Kidney (tissue), 22 donors: ENCODE measurements at places on chromosomes 7 and 10.

DNA sequence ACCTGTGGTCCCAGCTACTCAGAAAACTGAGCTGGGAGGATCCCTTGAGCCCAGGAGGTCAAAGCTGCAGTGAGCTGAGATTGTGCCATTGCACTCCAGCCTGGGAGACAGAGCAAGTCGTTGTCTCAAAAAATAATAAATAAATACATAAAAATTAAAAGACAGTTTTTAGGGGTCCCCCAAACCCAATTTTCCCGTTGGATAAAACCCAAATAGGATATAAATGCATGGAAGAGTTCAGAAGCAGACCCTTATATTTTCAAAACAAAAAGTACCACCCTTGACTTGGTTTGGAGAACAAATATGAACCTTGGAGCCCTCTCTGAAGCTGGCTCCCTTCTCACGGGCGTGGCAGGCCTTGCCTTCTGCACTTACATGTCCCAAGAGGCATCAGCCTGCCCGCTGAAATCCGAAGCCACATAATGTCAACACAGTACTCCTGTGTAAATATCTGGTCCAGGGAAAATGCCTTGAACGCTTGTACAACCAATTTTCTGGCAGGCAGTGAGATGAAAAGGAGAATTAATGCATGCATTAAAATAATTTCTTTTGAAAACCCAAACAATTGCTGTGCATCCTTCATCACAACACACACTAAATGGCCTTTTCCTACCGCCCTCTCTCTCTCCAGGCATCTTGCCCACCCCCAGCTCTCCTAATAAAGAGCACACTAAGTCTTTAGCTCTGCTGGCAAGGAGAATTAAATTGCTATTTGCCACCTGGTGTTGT is 46.4 kb upstream of the PARD3 start:
- DNase-seq = peak; percentile 51

- DNase-seq = no peak
Measured at GRCh38 chr10:123348691-123349572, 194.7 kb downstream of the BUB3 start.

DNA sequence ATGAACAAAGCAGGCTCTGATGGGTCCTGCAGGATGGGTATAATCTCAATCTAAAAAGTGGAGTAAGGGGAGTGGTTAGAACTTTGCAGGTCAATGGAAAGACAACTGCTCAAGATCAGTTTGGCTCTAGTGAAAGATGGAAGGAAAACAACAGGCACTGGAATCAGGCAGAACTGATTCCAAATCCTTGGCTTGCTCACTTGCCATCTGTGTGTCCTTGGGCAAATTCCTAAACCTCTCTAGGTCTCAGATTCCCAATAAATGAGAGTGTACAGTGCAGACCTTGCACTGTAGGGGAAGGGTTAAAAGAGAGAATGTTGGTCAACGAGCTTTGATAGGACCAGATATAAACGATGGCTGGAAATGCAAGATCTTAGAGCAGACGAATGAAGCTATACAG is 186.1 kb upstream of the AOAH start:
- no peak for DNase-seq

DNA sequence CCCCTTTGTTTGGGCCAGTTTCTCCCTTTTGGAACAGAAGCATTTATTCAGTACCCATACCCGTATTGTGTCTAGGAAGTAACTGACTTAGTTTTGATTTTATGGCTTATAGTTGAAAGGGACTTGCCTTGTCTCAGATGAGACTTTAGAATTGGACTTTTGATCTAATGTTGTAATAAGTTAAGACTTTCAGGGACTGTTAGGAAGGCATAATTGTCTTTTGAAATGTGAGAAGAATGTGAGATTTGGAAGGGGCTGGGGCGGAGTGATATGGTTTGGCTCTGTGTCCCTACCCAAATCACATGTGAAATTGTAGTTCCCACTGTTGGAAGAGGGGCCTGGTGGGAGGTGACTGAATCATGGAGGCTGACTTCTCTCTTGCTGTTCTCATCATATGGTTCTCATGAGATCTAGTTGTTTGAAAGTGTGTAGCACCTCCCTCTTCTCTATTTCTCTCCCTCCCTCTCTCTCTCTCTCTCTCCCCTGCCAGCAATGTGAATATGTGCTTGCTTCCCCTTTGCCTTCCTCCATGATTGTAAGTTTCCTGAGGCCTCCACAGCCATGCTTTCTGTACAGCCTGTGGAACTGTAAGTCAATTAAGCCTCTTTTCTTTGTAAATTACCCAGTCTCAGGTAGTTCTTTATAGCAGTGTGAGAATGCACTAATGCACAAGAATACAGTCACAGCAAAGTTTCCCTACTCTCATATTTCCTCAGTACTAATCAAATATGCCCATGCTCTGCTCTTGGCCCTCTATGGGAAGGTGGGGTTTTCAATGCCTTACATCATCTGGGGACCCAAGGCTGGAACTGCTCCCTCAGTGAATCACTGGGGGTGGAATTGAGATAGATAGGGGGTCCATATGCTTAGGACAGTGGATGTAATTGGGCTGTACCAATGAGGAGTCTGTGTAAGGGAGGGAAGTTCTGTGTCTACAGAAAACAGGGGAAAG is 17.2 kb upstream of the AKR1C1 start:
- DNase-seq = no peak

GRCh38 chr10:14611968-14612693 is 162.6 kb downstream of the FAM107B start:
- DNase-seq = peak; percentile 80

GRCh38 chr10:43353495-43354329 is 17.7 kb upstream of the FXYD4 start:
- DNase-seq = no peak

DNA sequence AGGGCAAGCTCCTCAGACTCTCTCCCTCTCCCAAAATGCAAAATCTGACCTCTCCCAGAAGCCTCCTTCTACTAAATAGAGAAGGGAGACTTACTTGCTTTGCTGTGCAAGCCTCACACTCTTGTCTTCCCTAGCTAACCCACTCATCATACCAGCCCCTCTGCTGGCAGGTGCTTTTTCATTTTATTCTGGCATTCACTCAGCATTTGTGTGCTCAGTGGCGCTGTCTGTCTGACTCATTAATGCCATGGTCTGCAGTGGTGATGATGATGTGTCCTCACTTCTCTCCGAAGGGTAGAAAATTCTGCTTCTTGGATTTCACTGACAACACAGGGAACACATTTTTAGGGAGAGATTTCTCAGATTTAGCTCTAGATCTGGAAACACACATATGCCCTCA is 22.0 kb upstream of the BTRC start:
- no peak for DNase-seq

DNA sequence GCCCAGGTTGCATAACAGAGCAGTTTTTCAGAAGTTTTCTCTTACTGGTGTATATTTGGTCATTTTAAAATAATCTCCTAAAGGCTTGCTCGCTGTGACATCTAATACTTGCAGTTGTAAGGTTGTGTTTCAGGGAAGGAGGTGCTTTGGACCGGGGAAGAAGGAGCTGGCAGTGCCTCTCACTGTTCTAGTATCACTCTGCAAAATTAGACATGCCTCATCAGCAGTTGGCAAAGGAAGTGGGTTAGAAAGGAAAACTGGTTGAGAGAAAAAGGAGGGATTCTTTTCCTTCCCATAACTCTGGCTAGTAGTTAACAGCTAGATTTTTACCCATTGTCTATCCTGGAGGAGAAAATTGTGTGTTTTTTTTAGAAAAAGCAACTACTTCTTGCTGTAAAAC is 34.8 kb downstream of the CUL1 start:
- no peak for DNase-seq

GRCh38 chr10:132207536-132208461 is 21.1 kb downstream of the DPYSL4 start:
- DNase-seq = peak; percentile 72

GRCh38 chr7:69659983-69660382 is 61.7 kb downstream of the AUTS2 start:
- DNase-seq = no peak

- DNase-seq = no peak
Measured at GRCh38 chr7:14639801-14640200, 262.8 kb downstream of the DGKB start.

GRCh38 chr10:88115968-88116367 is 252.5 kb downstream of the PTEN start:
- DNase-seq = no peak

DNA sequence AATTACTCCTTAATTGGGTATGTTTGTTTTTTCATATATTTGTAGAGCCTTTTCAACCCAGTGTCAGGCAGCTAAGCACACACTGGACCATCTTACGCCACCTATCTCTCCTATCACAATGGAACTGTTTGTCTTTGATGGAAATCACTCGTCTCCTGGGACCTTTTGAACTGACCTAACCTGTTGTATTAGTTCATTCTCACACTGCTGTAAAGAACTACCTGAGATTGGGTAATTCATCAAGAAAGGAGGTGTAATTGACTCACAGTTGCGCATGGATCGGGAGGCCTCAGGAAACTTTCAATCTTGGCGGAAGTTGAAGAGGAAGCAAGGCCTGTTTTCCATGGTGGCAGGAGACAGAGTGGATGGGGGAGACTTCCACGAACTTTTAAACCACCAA is 182.0 kb downstream of the TCERG1L start:
- DNase-seq = no peak

- DNase-seq = no peak
Measured at GRCh38 chr10:131898713-131899112, 2.1 kb upstream of the PPP2R2D start.

GRCh38 chr7:30212701-30213111 is 71.7 kb upstream of the ZNRF2 start:
- no peak for DNase-seq

DNA sequence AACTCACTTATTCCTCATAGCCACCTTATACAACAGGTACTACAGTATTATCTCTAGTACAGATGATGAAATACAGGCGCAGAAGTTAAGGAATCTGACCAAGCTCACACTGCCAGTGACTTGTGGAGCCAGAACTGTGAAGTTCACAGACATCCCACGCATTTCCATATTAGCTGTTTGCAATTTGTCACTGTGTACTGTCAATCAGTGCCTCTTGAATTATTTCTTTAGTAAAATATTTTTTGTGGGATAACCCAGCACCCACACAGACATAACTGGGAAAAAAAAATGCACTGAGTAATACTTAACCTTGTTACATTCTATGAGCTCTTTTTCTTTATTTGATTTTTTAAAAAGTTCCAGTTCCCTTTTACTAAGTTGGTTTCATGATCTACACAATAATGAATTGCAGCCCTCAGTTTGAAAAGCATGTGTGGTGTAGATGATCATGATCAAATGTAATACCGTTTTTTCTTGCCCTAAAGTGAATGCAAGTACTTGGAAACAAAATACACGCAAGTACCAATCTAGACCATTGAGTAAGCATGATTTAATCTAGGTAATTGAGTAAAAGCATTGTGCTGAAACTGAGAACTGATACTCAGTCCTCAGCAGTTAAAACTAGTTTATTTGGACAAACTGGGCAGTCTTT is 14.1 kb downstream of the CUL1 start:
- DNase-seq = no peak

DNA sequence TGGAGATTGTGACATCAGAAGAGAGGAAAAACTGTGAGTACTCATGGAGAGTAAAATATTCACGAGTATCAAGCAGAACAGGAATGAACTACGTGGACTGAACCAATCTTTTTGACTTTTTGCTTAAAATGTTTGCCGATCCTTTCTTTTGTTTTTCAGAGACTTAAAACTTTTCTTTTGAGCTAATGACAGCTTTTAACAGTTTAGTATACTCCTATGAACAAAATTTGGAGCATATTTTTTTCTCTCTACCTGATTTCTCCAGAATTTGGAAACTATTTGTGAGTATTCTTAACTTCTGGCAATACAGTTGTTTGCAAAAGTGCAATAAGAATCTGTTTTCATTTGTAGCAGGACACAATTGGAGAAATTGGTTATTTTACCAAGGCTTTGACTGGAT is 786.3 kb downstream of the SORCS1 start:
- no peak for DNase-seq

- no peak for DNase-seq
Measured at GRCh38 chr10:63666836-63667383, 145.7 kb downstream of the REEP3 start.

GRCh38 chr7:50205011-50205410 is 99.5 kb upstream of the IKZF1 start:
- DNase-seq = no peak

DNA sequence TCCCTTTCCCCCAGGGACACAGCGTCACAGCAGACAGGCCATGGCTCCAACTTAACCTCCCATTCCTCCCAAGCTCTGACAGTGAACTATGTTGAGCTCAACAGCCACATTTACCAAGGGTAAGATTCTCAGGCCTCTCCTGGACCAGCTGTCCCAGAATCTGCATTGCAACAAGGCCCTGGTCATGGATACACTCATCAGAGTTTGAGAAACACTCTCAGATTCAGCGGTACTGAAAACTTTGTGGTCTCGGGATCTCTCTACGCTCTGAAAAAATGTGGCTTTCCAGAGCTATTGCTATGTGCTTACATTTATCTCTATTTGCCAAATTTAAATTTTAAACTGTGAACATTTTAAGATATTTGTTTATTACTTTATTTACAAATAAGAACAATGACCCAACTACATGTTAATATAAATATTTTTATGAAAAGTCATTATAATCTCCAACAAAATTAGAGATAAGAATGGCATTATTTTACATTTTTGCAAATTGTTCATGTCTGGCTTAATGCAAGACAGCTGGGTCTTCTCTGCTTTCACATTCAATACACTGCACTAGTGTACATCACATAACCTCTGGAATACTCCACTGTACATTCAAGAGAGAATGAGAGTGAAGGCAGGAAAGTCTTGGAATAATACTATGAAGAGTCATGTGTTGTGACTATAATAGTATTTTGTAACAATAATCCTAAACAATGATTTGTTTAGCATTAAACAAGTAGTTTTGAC is 190.9 kb upstream of the PITRM1 start:
- DNase-seq = no peak

GRCh38 chr10:125189162-125189561 is 28.8 kb upstream of the CTBP2 start:
- DNase-seq = peak; percentile 26

DNA sequence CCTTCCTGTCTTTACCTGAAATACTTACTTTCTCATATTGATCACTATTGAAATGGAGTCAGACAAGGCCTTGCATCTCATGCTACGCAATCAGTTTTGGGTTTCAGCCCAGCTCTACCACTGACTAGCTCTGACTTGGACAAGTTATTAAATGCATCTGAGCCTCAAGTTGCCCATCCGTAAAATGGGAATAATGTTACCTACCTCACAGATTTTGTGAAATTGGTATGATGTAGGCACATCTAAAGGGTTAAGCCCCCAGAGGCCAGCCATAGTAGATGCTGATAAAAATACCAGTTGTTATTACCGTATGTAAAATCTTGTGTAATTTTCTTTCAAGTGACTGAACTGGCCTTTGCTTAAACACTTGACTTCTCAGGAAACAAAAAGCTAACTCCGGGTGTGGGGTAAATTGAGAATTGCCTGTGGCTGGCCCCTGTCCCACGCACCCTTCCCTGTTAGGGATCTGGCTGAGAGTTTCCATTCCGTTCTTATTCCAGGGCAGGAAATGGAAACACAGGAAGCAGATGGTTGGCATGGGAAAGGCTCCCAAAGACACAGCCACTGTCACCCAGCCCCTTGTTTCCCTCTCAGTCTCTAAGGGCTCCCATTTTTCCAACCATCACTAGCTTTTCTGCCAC is 7.5 kb downstream of the DUSP5 start:
- DNase-seq = no peak

DNA sequence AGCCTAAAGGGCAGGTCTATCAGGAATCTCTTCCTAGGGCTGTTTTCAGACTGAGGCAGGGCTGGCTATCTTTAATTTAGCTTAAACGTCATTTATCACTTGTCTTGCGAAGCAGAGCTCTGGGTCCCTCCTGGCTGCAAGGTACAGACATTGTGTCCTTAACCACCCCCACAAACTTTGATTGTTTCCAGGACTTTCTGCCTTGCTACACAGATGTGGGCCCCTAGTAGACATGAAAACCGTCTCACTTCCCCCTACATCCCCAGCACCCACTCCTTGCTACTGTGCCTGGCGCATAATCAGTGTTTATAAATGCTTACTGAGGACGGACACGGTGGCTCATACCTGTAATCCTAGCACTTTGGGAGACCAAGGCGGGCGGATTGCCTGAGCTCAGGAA is 54.5 kb downstream of the PIP4K2A start:
- DNase-seq = peak; percentile 49
